H9 (cell line): ENCODE measurements at places on chromosomes 11 and 22. TPM values are rescaled to one million over a fixed set of nuclear protein-coding genes. Genes with fewer than 3 reads are reported as not detected.

Gene CHORDC1
- total RNA-seq, result 76.6 and 77.7 TPM in 2 replicates

- H3K27me3 ChIP-seq, result no peaks in the 10 kb centered on the region; the same call in 1 of the 2 replicates
- DNase-seq, result no peak
- H3K36me3 ChIP-seq, result no peaks in the 10 kb centered on the region
- no peaks in the 10 kb centered on the region for H3K4me1 ChIP-seq
- H3K27ac ChIP-seq, result no peak overlapping the region
- H3K4me3 ChIP-seq, result peak overlapping the region; percentile 88
Measured at GRCh38 chr22:50326225-50326955, 422 bp downstream of the DENND6B start.

GRCh38 chr11:2530131-2530854 lies 85.5 kb downstream of the KCNQ1 start:
- no peak overlapping the region for H3K4me3 ChIP-seq
- H3K36me3 ChIP-seq, result no peaks in the 10 kb centered on the region
- no peak overlapping the region for H3K27ac ChIP-seq

GRCh38 chr11:103880968-103881367 lies 155.5 kb upstream of the DDI1 start:
- H3K27me3 ChIP-seq, result no peaks in the 10 kb centered on the region
- no peaks in the 10 kb centered on the region for H3K4me1 ChIP-seq
- H3K4me3 ChIP-seq, result no peak overlapping the region
- DNase-seq, result no peak
- no peaks in the 10 kb centered on the region for H3K36me3 ChIP-seq

DNA sequence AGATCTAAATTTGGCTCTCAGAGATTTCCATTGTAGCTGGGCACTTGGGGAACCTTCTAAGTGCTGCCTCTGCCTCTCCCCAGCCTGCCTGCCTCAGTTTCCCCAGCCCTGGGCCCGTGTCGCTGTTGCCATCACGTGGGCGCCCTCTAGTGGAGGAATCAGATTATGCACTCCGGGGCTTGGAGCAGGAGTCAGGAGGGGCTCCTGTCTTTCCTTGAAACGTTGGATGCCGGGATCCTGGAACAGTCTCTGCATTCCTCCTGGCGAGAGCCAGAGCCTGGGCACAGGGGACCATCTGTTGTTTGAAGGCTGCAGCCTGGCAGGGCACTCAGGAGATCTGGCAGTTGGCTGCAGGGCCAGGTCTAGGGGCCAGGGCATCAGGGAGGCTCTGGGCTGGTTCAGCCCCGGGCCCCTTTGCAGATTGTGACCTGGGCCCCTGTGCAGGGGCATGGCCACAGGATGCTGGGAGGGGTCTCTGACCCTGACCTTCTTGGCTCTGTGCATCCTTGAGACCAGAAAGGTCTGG lies 71.6 kb downstream of the LRP5 start:
- no peaks in the 10 kb centered on the region for H3K4me1 ChIP-seq
- no peaks in the 10 kb centered on the region; the same call in 1 of the 2 replicates for H3K27me3 ChIP-seq
- no peak overlapping the region for H3K4me3 ChIP-seq
- no peak overlapping the region for H3K27ac ChIP-seq

- H3K27ac ChIP-seq, result no peak overlapping the region
- no peaks in the 10 kb centered on the region for H3K4me1 ChIP-seq
- H3K4me3 ChIP-seq, result no peak overlapping the region
- no peaks in the 10 kb centered on the region for H3K36me3 ChIP-seq
- DNase-seq, result no peak
Measured at GRCh38 chr22:34798605-34799004, 267.4 kb upstream of the ISX start.
